Activated CD4-positive, alpha-beta T cell treated with anti-CD3 and anti-CD28 coated beads for 24 hours (primary cell): ENCODE measurements at places on chromosomes 11 and 22.

DNA sequence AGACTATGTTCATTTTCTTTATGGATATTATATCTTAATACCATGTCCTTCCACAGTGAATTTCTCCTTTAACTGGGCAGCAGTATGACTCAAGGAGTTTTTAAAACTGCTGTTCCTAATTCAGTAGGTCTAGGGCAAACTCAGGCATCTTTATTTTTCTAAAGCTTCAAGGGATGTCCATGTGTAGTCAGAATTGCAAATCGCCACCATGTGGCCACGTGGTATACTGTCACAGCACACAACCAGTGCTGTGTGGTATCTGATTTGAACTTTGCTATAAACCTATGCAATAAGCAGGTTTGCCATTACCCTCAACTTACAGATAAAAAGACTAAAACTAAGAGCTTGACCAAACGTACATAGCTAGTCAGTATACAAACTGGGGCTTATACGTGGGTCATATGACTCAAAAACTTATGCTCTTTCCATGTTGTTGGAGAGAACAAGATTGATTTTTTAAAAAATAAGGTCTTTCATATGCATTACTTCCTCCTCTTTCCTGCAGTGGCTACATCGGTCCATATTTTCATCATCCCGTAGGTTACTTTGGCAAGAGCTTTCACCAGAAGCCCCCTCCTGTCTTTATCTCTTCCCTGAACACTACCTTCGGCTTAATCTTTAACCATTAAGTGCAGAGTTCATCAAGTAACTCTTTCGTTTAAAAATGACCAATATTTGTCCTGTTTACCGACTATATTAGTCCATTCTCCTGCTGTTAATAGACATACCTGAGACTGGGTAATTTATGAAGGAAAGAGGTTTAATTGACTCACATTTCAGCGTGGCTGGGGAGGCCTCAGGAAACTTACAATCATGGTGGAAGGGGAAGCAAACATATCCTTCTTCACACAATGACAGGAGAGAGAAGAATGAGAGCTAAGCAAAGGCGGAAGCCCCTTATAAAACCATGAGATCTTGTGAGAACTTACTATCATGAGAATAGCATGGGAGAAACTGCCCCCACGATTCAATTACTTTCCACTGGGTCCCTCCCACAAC lies 8.0 kb upstream of the HTATIP2 start:
- no peak for DNase-seq

DNA sequence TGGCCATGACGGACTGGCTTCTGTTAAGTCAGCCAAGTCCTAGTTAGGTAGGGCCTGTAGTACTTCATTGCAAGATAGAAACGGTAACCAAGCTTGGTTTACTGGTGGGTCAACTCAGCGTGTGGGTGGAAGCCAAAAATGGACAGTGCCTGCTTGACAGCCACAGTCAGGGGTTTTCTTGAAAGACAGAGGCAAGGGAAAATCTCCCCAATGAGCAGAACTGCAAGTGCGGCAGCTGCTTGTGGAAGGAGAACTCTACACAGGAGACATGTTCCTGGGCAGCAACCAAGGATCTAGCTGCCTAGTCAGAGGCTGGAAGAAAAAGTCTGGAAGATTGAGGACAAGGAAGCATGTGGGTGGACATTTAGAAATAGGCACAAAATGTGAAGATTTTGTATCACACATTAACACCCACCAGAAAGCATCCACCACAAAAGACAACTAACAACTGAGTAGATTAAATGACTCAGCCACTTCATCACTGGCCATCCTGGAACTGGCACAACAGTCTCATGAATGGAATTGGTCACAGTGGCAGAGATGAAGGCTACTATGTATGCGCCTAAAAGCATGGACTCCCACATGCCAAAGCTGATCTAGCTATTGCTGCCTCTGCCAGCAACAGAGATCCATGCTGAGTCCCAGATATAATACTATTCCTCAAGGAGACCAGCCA lies 40.9 kb upstream of the SCUBE2 start:
- DNase-seq = no peak

DNA sequence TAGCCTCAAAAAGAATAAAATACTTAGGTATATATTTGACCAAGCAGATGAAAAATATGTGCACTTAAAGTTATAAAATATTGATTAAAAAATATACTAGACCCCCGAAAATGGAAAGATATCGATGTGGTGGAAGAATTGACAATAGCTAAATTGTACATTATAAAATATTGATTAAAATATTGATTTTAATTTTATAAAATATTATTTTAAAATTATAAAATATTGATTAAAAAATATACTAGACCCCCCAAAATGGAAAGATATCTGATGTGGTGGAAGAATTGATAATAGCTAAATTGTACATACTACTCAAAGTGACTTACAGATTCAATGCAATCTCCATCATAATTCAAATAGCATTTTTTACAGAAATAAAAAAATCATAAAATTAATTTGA lies 1540.9 kb upstream of the RAG2 start:
- DNase-seq = no peak

DNA sequence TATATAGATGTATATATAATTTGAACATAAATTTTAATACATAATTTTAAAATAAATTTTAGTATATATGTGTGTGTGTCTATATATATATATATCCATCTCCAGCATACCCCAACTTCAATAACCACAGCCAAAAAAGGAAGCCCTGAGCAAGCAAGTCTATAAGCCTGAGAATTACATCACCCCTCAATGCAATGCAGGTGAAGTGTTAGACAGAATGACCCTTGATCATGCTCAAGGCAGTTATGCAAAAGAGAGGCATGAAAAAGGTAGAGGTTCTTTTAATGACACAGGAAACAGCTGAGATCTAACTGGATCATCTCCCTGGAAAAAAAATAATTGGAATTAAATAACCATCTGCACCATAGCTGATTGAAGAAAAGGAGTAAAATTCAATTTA lies 557.9 kb upstream of the ANO5 start:
- DNase-seq = no peak

DNA sequence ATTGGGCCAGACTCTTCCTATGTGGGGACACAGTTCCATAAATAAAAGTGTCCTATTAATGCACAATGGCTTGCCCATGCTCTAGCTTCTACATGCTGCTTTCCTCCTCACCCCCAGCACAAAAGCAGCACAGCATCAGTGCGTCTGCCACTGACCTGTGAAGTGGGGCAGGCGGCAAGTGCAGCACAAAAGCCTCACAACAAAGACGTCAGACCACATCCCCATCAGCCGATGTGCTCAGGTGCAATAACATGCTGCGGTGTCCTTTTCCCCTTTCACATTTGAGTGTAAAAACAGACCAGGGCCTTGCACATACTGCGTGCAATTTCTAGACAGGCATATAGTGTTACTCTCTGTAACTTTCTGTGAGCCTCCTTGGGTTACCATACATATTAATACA lies 12.8 kb downstream of the DKK3 start:
- DNase-seq = no peak

DNA sequence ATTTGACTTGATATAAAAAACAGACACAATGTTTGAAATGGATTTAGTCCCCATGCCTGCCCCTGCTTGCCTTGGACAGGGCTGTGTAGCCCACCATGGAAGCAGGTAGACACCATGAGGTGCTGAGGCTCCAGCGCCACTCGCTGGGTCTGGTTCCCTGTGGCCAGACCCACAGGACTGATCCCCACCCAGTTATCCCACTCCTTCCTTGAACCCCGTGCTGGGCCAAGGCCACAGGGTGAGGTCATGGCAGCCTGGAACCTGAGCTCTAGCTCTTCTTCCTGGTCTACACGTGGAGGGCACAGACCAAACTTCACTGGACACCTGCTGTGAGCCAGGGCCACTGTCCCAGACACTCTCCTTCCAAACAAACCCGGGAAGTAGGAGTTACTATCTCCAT lies 42.5 kb downstream of the GAB4 start:
- no peak for DNase-seq

DNA sequence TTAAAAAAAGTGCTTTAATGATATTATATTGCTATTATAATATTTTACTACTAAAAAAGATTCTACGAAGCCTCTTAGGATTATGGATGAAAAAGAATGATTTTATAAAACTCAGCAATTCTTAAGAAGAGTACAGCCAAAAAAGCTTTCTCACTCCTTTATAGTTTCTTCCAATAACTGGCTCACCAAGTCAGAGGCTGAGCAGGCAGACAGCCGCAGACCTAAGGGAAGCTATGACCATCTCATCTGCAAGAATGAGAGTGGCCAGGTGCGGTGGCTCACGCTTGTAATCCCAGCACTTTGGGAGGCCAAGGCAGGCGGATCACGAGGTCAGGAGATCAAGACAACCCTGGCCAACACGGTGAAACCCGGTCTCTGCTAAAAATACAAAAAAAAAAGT lies 12.7 kb upstream of the EMID1 start:
- DNase-seq = no peak

- no peak for DNase-seq
Observed at GRCh38 chr22:43375951-43376455, 32.8 kb upstream of the SCUBE1 start.

- no peak for DNase-seq
Observed at GRCh38 chr11:120169981-120170698, 32.2 kb upstream of the TRIM29 start.

DNA sequence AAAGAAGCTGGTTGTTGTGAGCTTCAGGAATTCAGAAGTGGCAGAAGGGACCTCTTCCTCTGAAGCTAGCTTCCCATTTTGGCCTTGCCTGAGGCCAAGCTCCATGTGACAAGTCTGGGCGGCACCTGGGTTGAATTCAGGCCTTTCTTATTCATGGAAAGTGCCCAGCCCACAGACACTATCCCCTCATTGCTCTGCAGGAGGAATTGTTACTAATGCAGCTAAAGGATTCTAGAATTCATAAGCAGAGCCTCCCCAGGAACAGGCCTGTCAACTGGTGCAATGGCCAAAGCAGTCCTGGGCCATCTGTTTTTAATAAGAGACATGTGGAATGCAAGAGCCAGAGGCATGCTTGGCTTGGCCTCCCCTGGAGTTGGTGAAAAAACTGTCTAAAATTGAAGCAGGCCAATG lies 71.4 kb downstream of the SLC1A2 start:
- no peak for DNase-seq

DNA sequence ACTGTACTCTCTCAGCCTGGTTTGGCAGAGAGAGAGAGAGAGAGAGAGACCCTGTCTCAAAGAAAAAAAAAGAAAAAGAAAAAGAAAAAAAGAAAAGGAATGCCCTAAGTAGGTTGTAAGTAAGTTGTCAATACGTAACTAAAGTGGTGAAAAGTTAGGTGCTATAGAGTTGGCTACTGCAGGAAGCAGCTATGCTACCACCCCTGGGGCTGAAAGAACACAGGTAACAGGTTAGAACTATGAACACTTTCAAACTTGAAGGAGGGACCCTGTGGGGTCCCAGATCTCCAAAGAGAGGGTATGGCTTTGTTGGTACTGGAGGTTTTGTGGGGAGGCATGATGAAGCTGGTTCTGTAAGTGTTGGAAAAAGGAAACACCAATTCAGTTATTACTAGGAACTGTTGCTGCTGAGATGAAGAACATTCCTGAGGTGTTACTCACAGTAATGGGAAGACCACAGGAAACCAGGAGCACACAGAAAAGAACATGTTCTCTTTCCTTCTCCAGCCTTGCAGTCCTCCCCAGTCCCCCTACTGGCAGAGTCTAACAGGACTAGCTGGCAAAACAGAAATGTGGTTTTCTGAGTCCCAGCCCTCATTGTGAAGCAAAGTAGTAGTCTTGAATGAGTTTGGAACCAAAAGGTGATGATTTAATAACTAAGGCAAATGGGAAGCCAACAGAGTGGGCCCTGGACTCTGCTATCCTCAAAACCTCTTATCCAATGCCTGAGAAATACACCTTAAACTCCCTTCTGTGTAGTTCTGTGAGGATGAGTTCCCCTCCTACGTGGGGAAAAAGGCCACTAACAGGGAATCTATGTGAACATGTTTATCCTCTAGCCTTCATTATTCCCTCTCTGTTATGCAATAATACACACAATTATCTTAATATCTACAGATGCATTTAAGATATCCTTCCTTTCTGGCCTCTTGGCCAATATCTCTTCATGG lies 427.0 kb upstream of the DDI1 start:
- DNase-seq = no peak

GRCh38 chr11:123472236-123472935 lies 42.3 kb downstream of the GRAMD1B start:
- no peak for DNase-seq

DNA sequence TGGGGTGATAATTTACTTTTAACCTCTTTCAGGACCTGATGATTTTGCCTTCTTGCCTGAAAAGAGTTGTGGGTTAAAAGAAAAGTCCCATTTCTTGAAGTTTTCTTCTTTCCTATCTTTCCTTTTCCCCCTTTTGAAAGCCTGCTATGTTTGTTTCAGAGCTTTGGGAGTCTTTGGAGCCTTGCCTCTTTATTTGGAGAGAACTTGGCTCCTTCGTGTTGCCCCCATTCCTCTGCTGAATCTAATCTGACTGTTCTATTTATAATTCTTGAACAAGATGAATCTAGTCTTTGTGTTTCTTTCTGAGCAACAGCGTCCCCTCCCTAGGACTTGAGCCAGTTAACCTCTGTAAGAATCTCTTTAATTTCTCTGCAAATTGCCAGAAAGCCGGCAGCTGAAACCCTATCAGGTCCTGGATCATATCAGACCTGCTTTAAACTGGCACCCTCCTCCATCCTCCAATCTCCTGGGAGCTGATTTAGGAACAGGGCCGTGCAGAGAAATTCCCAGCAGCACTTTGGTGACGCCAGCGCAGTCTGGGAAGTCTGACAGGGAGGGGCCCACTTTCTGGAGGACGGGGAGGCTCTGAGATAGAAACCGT lies 289.1 kb upstream of the SORL1-AS1 start:
- DNase-seq = no peak

DNA sequence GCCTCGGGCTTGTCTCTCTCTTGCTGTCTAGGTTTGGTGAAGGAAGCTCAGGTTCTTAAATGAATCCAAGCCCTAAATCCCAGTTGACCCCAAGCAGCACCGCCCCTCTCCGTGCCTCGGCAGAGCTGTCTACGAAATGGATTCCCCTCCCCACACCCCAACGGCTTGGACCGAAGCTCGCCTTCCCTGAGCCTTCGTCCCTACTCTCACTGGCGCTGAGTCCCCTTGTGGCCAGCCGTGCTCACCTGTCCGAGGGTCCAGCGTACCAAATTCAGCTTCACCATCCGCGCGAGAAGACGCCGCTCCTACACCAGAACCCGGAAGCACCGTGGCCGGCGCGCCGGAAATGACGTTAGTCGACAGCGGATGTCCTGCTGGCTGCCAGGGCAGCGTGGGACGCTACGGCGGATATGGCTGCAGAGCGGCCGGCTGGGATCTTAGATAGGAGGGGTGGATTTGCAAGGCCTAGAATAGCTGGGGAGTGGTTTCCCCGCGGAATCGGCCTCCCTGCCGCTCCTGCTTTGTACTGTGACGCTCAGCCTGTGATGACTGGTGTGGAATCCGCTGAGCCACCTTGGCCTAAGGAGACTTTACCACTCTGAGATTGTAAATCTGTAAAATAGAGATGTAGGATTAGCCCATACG lies at the start of gene TFIP11:
Gene TFIP11, minus strand, starts transcription at position 325 of the 645 bp plus-strand sequence. CDS start 2,201 bp downstream, outside the sequence.
- peak; percentile 94 for DNase-seq
